ENCODE measurements at places on chromosomes 5 and 9. TPM values are rescaled to one million over a fixed set of nuclear protein-coding genes. Genes with fewer than 3 reads are reported as not detected.

The PROB1 gene
- total RNA-seq, result 1.7 TPM

The CLIC3 gene
- total RNA-seq, result not detected

The UGT3A2 gene
- 4.7 TPM for total RNA-seq

The IFNA13 gene
- total RNA-seq, result not detected

The HRH2 gene
- 5.5 TPM for total RNA-seq

The DCTN3 gene
- total RNA-seq, result 23.6 TPM

The DIAPH1 gene
- 31.2 TPM for total RNA-seq

The ACSL6 gene
- total RNA-seq, result 0.28 TPM

The IL33 gene
- 0.33 TPM for total RNA-seq

The PDE8B gene
- 0.03 TPM for total RNA-seq

The TRIM41 gene
- total RNA-seq, result 19.8 TPM

The EXOC3 gene
- total RNA-seq, result 24.1 TPM

The STK32A gene
- total RNA-seq, result 0.78 TPM

Measured in H7 (cell line).